ENCODE measurements at places on chromosomes 16 and 17. TPM values are rescaled to one million over a fixed set of nuclear protein-coding genes. Genes with fewer than 3 reads are reported as not detected.

Gene SLC52A1
- total RNA-seq = not detected

Gene MAPK8IP3
- total RNA-seq = 70.4 TPM

Gene ABCA5
- total RNA-seq = 17.8 TPM

Gene MYLK3
- 230 TPM for total RNA-seq

Gene HBA1
- total RNA-seq = 232 TPM

Gene ARHGDIG
- total RNA-seq = 5.1 TPM
